Stimulated activated CD4-positive, alpha-beta T cell treated with anti-CD3 and anti-CD28 coated beads, Interleukin-12 subunit alpha, Interleukin-12 subunit beta, amount 100 ng/mL, for 4 hours (primary cell): ENCODE measurements at places on chromosomes 4 and X.

DNA sequence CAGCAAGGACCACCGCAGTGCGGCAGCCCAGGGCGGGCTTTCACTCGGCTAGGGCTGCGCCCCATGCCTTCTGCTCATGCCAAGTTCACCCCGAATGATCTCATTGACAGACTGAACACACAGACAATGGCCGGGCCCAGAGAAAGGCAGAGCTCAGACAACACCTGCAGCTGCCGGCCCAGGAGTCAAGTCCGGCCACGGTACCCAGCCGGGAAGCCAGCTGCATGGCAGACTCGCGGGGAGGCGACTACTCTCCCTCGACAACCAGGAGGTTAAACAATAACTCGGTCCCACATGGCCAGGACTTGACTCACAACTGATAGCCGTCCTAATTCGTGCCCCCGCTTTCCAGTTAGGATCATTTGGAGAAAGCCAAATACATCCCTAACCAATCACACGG lies 50.4 kb downstream of the ABLIM2 start:
- DNase-seq = no peak

DNA sequence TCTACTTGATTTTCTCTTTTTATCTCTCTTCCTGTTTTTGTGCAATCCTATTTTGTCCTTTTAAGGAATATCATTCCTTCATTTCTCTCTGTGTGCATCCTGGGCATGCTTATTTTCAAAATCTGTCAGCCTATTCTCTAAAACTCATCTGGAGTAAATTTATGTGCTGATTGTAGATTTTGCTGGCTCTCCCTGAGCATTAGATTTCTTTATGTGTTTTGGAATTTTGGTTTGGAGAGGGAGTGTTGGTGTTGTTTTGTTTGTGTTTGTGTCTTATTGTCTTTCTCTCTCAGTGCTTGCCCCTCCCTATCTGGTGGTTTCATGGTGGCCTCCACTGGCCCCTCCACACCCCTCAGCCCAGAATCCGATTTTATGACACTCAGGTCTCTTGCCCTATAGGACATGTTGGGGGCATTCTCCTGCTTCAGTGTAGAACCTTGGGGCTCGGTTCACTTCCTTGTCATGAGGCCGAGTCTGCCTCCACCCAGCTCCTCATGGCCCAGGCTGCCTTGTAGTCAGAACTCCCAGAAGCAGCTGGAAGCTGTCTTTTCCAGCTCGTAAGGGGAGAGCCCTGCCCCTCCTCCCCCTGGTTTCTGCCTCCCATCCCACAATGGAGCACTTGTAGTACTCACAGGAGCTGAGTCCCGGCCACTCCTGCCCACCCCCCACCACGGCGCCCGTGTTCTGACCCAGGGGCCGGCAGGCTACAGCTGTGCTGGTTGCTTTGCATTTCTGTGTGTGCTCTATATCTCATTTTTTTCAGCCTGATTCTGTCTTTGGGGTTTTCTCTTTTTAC lies 24.5 kb upstream of the PJA1 start:
- no peak for DNase-seq

GRCh38 chr4:167779280-167779679 lies 313.1 kb upstream of the ANXA10 start:
- DNase-seq = no peak

GRCh38 chrX:21638311-21638710 lies 19.8 kb downstream of the KLHL34 start:
- DNase-seq = no peak

GRCh38 chrX:96449191-96449590 lies 235.5 kb upstream of the DIAPH2 start:
- no peak for DNase-seq

DNA sequence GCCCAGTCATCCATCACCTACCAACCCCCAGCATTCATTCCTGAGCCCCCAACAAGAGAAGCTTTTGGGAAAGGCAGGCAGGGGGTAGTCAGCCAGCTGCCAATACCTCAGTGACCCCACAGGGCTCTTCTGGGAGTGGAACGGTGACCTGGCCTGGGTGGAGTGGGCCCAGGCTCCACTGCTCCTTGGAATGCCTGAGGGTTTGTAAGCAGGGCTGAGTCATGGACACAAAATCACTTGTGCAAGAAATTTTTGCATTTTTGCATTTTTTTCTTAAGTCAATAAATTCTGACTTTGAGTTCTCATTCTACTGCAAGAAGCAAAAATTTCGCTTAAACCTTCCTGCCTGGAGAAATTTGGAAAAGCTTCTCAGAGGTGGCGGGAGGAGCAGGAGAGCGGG lies 18.5 kb downstream of the SORCS2 start:
- no peak for DNase-seq

DNA sequence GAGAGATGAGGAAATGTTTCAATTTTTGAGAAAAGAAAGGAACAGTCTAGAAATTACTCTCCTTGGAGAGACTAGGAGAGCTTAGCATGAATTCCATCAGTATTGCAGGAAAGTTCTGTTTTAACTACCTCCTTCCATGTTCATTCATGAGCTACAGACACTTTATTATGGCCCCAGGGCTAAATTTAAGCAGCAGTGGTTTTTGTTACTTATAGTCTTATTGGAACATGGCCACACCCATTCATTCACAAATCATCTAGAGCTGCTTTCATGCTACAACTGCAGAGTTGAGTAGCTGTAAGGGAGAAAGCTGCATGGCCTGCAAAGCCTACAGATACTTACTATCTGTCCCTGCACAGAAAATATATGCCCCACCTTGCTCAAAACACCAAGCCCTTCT lies 81.7 kb downstream of the SHISA3 start:
- DNase-seq = no peak

DNA sequence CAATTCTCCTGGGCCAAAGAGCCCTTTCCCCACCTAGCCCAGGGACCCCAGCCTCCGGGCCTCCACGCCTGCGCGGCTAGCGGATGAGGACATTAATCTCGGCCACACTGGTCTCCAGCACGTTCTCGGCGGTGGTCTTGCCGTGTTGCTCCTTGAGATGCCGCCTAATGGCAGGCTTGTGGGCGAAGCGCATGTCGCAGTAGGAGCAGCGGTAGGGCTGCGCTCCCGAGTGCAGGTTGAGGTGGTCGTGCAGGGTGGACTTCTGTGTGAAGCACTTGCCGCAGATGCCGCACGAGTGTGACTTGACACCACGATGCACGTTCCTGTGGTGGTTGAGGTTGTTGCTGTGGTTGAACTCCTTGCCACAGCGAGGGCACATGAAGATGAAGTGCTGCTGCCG lies 72.1 kb downstream of the UBE2K start:
- no peak for DNase-seq

DNA sequence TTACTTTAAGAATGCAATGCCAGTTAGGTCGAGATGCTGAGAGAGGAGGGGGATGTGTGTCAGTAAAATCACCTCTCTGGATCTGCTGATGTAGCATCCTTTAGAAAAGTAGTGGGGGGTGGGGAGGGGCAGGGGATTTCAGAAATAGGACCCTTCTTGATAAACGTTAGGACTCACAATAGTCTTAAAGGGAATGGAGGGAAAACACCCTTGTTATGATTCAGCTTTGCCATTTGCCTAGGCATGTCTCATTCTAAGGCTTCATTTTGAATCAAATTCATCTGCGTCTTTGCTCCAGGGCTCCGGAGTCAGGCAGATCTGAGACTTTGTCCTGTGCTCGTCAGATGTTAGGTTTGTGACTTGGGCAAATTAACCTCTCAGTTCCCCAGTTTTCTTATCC lies 879 bp downstream of the SH2D1A start:
- DNase-seq = peak; percentile 18

- no peak for DNase-seq
Measured at GRCh38 chrX:82666355-82666754, 841.7 kb upstream of the POU3F4 start.

GRCh38 chrX:120999413-120999812 lies 13.9 kb upstream of the CT47A1 start:
- DNase-seq = no peak

- DNase-seq = no peak
Measured at GRCh38 chrX:23803931-23804381, 21.0 kb downstream of the SAT1 start.

- DNase-seq = peak; percentile 41
Measured at GRCh38 chr4:87058356-87059073, 123.7 kb downstream of the AFF1 start.

DNA sequence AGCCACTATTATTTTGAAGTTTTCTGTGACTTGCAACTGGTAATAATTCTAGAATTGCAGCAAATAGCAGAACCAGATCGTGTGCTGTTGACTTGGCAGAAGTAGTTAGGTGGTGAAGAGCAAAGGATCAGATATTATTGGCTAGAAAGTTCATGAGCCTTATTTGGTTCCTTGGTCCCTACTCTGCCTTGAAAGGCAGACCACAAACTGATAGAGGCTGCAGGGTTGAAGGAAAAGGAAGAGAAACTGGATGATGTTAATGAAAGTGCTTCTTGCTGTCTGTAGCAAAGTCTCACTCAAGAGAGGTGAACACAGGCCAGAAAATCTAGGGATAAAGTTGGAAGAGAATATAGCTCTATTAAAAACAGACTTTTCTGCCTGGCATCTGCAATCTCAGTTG lies 41.2 kb upstream of the RNF150 start:
- DNase-seq = no peak

GRCh38 chr4:7382634-7383014 lies 52.1 kb downstream of the PSAPL1 start:
- no peak for DNase-seq

DNA sequence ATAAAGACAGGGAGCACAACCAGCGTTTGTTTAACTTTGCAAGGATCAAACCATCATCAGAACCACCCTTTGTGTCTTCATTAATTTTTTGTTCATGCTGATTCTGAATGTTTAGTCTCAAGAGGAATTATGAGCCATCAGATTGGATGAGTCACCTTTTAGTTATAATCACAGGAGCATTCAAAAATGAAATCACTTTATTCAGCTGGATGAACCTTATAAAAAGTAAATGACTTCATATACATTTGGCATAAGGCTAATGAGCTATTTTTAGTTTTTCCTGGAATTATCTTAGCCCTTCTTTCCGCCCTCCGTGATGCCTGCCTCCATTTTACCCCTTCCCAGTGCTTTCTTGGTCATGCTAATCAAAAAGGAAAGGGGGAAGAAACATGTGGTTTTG lies 103.6 kb downstream of the SORBS2 start:
- DNase-seq = no peak

DNA sequence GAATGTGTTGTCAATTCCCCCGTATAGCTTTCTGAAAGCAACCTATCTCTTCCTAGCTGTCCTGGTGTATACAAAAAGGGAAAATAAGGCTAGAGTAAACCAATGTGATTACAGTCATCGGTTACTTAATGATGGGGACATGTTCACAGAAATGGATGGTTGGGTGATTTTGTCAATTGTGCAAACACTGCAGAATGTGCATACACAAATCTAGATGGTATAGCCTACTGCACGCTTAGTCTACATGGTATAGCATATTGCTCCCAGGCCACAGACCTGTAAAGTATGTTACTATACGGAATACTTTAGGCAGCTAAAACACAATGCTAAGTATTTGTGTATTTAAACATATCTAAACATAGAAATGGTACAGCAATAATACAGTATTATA lies 5.1 kb downstream of the DTHD1 start:
- DNase-seq = no peak

GRCh38 chr4:12207396-12207795 lies 778.7 kb upstream of the HS3ST1 start:
- no peak for DNase-seq

- DNase-seq = no peak
Measured at GRCh38 chrX:38154340-38154739, 66.3 kb downstream of the SRPX start.

GRCh38 chr4:133668061-133668851 lies 519.2 kb downstream of the PCDH10 start:
- no peak for DNase-seq

GRCh38 chr4:31877429-31877828 lies 1157.3 kb downstream of the PCDH7 start:
- DNase-seq = no peak

- DNase-seq = no peak
Measured at GRCh38 chr4:40887764-40888131, 138.0 kb downstream of the NSUN7 start.

DNA sequence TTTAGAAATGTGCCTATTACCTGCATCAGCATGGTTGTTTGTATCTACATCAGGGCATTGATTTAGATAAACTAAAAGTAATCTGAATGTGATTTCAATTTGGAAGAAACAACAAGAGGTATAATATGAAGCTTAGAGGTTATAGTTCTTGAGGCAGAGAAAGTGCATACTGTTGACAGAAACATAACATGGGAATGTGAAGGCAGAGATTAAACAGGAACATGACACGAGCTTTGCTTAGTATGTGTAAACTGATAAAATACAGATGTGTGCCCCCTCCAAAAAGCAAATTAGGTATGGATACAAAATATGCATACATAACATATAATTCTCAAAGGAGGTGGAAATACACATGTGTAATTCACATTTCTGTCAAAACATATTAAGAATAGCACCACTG lies 1180.2 kb upstream of the ADGRL3 start:
- no peak for DNase-seq

DNA sequence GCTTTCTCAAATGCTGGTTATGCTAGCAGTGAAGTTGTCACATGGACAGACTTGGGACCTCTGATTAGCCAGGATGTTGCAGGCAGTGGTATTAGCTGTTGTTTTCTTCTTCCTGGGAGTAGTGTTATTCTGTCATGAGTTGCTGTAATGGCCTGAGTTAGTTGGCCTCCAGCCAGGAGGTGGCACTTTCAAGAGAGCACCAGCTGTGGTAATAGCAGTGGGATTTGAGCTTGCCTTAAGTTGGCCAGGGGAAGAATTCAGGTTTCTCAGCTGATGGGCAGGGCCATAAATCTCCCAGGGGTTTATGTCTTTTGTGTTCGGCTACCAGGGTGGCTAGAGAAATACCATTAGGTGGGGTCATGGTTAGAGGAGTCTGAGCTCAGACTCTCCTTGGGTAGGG lies 132.6 kb downstream of the GLUD2 start:
- DNase-seq = no peak

DNA sequence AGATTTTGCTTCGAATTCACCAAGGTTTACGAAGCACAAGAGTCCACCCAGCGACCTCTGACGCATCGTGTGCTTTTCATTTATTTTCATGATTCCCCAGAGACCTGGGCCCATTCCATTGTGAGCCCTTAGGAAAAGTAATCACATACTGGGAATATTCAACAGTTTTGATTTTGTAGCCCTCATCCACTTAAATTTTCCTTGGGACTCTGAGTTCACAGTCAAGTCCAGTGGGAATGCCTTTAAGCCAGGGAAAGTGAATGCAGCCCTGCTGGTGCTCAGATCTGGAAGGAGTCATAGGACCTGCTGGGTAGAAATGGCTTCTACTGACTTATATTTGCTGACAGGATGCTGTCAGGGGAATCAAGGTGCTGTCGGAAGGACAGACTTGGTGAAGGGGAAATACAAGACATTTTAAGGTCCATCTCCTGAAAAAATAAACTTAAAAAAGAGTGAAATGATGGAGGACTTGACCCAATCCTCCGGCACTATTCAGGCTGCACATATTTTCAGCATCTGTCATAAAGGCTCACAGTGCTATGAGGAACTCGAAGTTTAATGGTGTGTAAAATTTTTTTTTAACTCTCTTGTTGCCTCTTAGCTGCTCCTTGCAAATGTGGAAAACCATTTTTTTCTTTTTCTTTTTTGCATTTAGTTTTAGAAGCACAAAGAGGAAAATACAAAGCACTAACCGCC lies 204.9 kb downstream of the MID1 start:
- DNase-seq = no peak

- no peak for DNase-seq
Measured at GRCh38 chr4:2261853-2262144, at the start of gene MXD4. TSS of gene MXD4 (minus strand) at chr4:2262109. CDS start at chr4:2261980, 129 bp downstream.

GRCh38 chr4:99657798-99658197 lies at the start of gene C4orf54:
TSS of gene C4orf54 (minus strand) at chr4:99657828. CDS start at chr4:99654648, 3,180 bp downstream.
- DNase-seq = no peak
